ENCODE measurements at places on chromosomes 4 and X.

DNA sequence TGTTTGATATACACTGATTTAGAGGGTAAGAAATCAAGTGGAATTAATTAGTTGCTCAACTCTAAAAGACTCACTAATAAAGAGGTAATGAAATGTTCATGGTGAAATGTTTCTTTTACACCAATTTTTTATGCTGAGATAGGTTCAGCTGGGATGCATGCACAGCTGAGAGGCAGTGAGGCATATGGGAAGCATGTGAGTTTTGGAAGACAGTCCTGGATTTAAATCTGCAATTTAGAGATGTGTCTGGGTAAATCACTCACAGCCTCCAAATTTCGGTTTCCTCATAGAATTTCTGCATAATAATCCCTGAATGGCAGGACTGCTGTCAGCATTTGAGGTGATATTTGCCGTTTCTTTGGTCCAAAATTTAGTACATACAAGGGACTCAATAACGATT lies 48.2 kb upstream of the AADAT start:
- no peak for DNase-seq

DNA sequence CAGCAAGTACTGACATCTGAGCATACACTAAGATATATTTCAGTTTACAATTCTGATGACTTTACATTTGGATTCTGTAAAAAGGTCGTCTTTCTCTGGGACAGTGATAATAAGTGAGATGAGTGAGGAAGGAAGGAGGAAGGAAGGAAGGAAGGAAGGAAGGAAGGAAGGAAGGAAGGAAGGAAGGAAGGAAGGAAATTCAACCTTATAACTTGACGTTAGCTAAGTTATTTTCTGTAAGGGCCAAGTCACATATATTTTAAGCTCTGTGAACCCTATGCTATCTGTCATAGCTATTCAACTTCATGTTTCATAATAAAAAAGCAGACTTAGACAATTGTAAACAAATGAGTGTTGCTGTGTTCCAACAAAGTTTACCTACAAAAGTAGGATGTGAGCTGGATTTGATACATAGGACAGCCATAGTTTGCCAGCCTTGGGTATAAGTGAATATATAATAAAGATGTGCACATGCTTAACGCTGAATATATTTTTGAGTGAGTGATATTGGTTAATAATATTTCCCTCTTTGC lies 753.0 kb upstream of the NDST4 start:
- DNase-seq = no peak

- DNase-seq = no peak
These were observed 18.0 kb upstream of the METAP1 start for GRCh38 chr4:98977557-98977956.

GRCh38 chr4:17197070-17197469 lies 298.6 kb upstream of the LDB2 start:
- DNase-seq = no peak

Measured in NCI-H526 (cell line).